ENCODE measurements at places on chromosomes 5 and 9.

- no peaks in the 10 kb centered on the region for H3K4me1 ChIP-seq
- no peaks in the 10 kb centered on the region for H3K27me3 ChIP-seq
- no peak overlapping the region for H3K27ac ChIP-seq
- no peak for DNase-seq
- H3K36me3 ChIP-seq, result no peaks in the 10 kb centered on the region
- H3K4me3 ChIP-seq, result no peak overlapping the region
Measured at GRCh38 chr9:8095672-8096086, 296.1 kb upstream of the DMAC1 start.

GRCh38 chr5:24167806-24168205 lies 477.0 kb downstream of the CDH10 start:
- H3K36me3 ChIP-seq, result no peaks in the 10 kb centered on the region
- no peak for DNase-seq
- H3K4me1 ChIP-seq, result no peaks in the 10 kb centered on the region

DNA sequence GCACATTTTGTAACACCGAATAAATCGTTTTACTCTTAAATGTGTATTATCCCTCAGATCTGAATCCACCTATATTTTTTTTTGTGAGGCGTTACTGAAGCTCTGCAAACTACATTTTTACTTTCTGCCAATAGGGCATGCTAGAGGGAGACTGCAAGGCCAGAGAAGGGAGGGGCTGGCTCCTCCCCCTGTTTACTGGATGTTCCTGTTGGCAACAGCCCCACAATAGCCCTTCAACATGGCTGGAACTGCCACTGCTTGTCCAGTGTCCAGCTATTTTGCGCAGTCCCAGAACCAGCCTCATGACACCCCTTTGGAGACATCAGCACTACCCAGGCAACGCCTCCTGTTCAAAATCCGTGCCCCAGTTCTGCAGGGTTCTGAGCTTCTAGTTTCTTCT lies 85.4 kb upstream of the MIER3 start:
- no peaks in the 10 kb centered on the region for H3K36me3 ChIP-seq
- H3K27me3 ChIP-seq, result no peaks in the 10 kb centered on the region
- no peak overlapping the region for H3K4me3 ChIP-seq
- no peak for DNase-seq
- H3K4me1 ChIP-seq, result no peaks in the 10 kb centered on the region

DNA sequence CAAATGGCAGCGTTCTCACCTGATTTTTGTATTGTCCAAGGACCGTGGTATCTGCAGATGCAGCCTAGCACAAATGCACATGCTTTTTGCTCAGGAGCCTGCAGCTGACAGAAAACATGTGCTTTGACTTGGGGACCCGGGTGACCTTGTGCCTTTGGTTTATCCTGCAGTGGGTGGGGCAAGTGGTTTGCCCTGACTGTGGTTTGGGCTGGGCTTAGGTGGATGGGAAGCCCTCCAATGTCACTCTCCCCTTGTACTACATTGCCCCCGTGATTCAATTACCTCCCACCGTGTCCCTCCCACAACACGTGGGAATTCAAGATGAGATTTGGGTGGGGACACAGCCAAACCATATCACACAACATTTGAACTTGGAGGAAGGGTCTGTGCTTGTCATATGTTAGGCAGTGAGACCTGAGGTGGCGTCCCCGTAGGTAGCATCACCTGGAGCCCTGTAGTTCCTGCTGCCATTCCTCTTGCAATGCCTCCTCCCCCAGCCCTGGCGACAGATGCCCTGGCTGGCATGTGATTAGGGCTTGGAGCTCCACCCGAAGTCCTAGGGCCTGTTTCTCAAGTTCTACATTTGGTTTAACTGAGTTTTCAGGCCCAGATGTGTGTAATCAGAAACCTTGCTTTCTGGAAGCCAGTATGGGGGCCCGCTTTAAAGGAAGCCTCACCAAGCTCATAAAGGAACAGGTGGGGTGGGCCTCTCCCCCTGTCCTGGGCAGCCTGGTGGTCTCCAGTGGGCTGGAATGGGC lies 2.1 kb downstream of the ANKRD33B start:
- peaks cover 23% of the 10 kb centered on the region for H3K4me1 ChIP-seq
- no peaks in the 10 kb centered on the region for H3K36me3 ChIP-seq
- H3K4me3 ChIP-seq, result peak overlapping the region; percentile 43
- peak overlapping the region; percentile 52 for H3K27ac ChIP-seq
- H3K27me3 ChIP-seq, result peaks cover 36% of the 10 kb centered on the region

Measured in thymus (tissue), 14 donors.